Smooth muscle cell of the umbilical artery (primary cell): ENCODE measurements at places on chromosomes 4 and X. TPM values are rescaled to one million over a fixed set of nuclear protein-coding genes. Genes with fewer than 3 reads are reported as not detected.

The VEGFD gene
- total RNA-seq, result 0.09 and 0.30 TPM in 2 replicates

The MAGIX gene
- 0.55 and 2.7 TPM in 2 replicates for total RNA-seq

The CXorf38 gene
- 8.0 and 11.7 TPM in 2 replicates for total RNA-seq

The CORIN gene
- 0.23 TPM in 1 of 2 replicates, not detected in the other for total RNA-seq

The MXRA5 gene
- 6.6 and 60.6 TPM in 2 replicates for total RNA-seq

The MGAT4D gene
- total RNA-seq, result not detected in 2 replicates
